ACHN (cell line): ENCODE measurements at places on chromosomes 2 and 18.

DNA sequence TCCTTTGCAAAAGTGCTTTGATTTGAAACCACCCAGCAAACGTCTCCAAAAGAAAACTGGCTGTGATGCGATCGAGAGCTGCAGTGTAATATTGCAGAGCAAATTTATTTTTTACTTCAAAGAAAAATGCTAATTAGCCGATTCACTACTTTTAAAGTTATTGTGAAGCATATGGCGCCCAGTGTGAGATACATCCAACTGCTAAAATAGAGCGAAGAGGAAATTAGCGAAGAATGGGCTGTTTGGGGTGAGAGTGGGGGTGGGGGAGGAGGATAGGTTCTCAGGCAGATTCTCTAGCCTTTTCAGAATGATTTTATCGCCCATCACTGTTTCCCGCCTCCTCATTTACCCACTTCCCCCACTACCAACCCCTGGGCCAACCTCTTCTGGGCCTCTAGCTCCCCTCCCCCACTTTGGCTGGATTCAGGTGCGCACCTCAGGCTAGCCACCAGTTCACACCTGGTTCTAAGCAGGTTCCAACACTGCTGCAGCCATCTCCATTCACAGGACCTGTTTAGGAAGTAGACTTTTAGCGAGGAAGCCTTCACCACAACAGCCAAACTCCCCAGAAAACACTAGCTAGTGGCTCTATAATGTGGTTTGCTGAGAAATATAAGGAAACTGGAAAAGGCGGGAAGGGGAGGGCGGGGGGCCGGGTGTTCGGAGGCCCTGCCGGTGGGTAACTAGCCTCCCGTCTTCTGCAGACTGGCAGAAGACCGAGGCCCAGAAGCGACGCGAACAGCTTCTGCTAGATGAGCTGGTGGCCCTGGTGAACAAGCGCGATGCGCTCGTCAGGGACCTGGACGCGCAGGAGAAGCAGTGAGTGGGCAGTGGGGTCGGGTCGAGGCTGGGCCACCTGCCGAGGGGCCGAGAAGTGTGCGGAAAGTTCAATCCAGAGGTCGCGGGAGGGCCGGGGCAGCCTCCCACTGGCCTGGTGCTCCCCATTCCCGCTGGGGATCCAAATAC lies 6.0 kb upstream of the OTX1 start:
- no peak for DNase-seq

- no peak for DNase-seq
Measured at GRCh38 chr2:30653847-30654246, 153.4 kb downstream of the CAPN13 start.

- DNase-seq = no peak
Measured at GRCh38 chr2:148876595-148877402, 1.8 kb downstream of the KIF5C start.

- no peak for DNase-seq
Measured at GRCh38 chr2:177727577-177728398, 335.2 kb downstream of the AGPS start.

- DNase-seq = peak; percentile 43
Measured at GRCh38 chr18:3441290-3441689, 8.7 kb upstream of the TGIF1 start.

DNA sequence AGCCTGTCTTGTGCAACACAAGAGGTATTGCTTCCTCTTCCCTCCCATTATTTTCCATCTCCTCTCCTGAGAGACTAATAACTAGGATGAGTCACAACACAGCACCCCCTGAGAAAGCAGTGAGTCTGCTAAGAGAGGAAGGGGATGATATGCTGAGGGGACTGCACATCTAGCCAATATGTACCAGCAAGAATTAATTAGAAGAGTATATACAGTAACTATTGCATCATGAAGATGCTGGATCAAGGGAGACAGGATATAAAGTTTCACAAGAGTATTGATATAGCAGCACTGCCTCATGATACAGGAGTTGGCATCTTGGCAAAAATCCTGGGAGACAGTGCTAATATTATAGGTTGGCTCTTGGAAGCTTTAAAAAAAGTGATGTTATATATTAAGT lies 289.9 kb upstream of the RBMS1 start:
- no peak for DNase-seq

DNA sequence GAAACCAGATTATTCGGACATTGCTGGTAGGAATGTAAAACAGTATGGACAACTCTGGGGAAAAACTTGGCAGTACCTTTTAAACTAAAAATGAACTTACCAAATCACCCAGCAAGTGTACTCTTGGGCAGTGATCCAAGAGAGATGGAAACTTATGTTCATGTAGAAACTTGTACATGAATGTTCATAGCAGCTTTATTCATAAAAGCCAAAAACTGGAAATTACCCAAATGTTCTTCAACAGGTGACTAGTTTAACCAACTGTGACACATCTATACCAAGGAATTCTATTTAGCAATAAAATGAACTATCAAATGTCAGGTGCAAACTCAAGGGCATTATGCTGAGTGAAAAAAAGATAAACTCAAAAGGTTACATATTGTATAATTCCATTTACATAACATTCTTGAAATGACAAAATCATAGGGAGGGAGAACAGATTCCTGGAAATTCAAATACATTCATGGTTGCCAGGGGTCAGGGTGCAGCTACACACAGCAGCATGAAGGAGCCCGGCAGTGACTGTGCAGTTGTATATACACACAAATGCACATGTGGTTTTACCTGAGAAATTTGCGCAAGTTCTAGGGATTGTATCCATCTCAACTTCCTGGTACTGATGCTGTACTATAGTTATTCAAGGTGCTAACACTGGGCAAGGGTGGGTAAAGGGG lies 3.5 kb upstream of the RNU4ATAC start:
- no peak for DNase-seq

- no peak for DNase-seq
Measured at GRCh38 chr2:9030190-9030589, 26.7 kb upstream of the MBOAT2 start.

DNA sequence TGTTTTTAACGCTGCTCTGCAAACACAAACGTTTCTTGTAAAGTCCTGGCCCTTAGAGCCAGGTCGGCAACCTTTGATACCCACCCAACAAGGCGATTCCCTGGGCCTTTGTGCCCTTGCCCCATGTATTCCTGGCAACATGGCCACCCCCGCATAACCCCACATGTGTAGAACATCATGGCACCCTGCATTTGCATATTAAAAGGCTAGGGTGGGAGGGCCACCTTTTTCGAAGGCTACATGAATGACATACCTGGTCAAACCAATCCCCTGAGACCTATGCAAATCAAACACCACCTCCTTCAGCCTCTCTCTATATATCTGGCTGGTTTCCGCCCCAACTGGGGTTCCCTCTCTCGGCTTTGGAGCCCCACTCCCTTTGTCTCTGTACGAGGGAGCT lies 105.2 kb downstream of the MYO5B start:
- DNase-seq = no peak

- no peak for DNase-seq
Measured at GRCh38 chr2:14720319-14720718, 87.8 kb downstream of the LRATD1 start.

GRCh38 chr2:168246072-168246482 lies 1.3 kb downstream of the STK39 start:
- no peak for DNase-seq

DNA sequence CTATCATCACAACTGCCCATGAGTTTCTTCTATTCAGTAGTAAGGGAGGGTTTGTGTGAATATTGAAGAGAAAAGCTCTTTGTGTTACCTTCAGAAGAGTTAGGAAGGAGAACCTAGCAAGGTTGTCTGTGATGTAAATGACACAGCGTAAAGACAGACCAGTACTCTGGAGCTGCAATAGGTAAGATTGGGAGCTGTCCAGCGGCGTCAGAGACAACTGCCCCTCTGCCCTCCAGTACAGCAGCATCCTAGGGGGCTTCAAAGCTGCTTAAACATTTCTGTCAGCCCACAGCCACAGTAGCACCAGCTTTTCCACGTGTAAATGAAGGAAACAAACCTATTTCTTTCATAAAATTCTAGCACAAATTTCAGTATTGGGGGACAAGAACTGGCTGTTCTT lies 34.5 kb downstream of the NYAP2 start:
- DNase-seq = no peak

- no peak for DNase-seq
Measured at GRCh38 chr2:207911856-207912255, 113.5 kb downstream of the PLEKHM3 start.

DNA sequence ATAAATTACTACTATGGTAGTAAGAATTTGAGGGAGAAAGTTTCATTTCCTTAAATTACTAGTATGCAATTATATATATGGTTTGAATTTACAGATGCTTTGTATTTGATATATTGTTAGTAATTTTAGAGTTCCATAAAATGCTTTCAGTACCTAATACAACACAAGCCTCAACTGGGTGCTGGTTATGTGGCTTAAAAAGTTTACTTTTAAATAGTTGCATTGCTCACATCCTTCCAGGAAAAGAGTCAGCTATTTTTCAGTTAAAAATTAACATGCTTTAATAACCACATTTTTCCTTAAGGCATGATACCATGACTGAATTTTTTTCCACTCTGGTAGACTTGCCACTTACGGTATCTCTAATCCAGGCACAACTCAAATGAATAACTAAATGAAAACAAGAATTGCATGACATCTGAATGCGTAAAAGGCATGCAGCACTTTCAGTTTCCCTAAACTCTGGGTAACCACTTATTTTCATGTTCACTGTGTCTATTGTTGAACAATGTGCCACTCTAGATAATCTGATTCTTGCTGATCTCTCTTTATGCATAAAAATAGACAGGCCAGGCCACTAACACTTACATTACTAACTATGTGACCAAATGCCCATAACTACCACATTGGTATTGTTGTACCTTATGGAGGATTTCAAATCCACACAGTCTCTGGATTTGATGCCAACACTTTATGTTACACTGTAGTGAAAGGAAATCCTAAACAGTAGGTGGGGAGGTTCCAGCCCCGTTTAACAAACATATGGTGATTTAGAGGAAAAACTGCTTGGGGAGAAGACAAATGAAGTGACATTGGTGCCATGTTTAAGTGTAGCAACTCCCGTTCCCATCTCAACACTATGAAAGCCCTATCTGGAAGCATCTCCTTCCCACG lies 35.5 kb upstream of the SLC35F5 start:
- DNase-seq = peak; percentile 99

DNA sequence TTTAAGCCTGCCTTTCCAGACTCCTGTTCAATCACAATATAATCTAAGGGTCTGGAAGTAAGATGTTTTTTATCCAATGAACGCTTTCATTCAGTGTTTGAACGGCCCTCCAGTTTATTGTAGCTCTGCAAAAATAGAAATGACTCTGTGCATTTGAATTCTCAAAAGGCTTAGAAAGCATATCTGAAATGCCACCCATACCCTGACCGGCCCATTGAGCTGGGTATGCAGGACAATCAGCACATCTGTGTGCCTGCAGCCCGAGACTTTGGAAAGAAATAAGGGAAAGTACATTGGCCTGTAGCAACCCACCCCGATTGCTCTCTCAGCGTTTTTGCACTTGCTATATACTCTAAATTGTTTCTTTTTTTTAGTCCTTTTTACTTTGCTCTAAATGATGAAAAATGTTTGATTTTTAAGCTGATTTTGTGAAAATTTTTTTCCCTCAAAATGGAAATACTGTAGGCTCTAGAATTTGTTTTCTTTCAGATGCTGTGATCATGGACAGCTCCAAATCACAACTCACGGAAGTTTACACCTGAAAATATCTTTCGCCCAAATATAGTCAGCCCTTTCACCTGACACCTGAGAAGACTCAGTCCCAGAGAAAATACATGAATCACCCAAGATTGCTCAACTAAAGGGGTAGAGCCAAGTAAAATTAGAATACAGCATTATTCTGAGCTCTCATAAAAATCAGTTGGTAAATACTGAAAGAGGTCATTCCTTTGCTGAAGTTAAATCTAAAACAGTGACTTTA lies 194.5 kb upstream of the SIX3 start:
- no peak for DNase-seq

DNA sequence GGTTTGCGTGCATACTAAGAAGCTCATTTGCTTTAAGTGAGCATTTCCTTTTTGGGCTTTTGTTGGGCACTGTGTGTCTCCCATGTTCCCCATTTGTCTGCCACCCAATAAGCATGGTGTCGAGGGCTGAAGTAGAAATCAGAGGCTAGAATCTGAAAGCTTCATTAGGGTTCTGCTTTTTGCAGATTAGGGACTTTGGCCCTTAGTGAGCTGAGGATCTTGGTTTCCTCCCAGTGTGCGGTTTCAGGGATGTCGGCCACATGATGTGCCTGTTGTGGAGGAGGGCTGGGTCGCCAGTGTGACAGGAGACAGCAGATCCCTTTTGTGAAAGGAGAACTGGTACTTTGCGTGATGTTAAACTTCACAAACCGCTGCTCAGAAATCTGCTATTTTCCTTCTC lies 41.1 kb downstream of the PLEKHB2 start:
- DNase-seq = no peak

- no peak for DNase-seq
Measured at GRCh38 chr2:54610700-54611099, 112.8 kb upstream of the EML6 start.

DNA sequence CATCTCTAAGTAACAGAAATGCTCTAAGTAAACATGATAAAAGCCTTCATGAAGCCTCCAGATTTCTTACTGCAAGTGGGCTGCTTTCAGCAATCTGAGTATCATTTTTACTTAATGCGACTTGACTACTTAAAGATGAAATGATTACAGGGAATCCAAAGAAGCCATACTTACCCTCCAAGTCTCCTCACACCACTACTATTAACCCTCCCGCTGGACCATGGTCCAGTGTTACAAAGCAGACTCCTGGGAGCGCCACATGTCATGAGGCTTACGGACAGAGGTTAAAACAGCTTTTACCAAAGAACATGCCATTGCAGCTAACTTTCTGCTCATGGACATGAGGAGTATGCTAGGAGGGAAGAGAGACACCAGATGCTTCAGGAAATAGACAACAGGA lies 46.4 kb downstream of the LPIN2 start:
- DNase-seq = no peak

DNA sequence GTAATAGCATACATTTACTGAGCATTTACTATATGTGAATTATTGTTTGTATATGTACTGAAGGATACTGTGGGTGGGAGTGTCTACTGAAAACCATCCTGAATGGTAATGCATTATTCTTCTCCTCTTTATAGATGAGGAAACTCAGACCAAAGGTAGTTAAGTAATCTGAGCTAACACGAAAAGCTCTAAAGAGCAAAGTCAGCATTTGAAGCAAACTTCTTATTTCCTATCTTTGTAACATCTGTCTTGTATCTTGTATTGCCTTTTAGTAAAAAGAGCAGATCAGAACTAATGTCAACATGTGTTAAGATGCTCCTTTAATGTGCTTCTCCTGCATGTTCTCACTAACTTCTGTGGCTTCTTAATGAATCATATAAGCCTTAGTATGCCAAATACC lies 382.8 kb upstream of the NXPH2 start:
- DNase-seq = no peak

- DNase-seq = no peak
Measured at GRCh38 chr2:138879931-138880330, 99.7 kb upstream of the NXPH2 start.

- no peak for DNase-seq
Measured at GRCh38 chr2:99695944-99696253, 206.1 kb upstream of the REV1 start.

DNA sequence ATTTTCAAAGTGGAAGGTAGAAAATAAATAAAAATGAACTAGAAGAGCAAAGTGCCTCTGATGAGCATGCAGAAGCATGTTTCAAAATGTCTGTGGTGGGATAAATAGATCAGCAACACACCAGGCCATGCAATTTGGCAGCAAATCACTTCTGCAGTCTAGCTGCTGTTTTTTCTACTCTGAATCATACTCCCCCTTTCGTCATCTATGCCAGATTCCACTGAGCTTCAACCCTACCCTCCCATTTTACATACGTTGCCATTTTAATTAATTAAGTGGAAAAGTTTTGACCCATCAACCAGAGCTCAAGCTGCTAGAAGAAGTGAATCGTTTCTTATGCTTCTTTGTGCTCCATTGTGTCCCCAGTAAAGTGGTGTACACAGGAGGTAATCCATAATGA lies 79.3 kb downstream of the NRXN1 start:
- DNase-seq = no peak
